ENCODE measurements at places on chromosomes 11 and 22. TPM values are rescaled to one million over a fixed set of nuclear protein-coding genes. Genes with fewer than 3 reads are reported as not detected.

DNA sequence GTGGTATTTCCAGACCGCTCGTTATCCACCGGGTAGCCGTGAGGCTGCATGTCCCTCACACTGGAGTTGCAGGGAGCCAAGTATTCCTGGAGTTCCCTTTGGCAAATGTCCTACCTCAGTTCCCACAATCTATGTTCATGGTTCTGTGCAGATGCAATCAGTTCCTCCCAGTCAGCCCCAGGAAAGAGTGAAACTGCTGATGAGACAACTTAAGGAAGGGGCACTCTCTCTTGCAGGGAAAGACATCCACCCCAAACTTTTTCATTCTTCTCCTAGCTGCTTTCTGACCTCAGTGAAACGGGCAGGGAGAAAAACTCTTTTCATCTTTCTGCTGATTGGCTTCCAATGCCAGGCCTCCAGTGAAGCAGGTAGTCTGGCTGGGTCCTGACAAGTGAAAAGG, 205.1 kb upstream of the TMEM45B start:
- H3K27ac ChIP-seq = no peak overlapping the region
- no peaks in the 10 kb centered on the region for H3K27me3 ChIP-seq
- no peaks in the 10 kb centered on the region for H3K4me1 ChIP-seq
- no peak overlapping the region for H3K4me3 ChIP-seq
- DNase-seq = no peak

GRCh38 chr11:16082095-16083055, 274.0 kb downstream of the SOX6 start:
- no peak overlapping the region for H3K27ac ChIP-seq
- no peak for DNase-seq
- H3K4me1 ChIP-seq = peaks cover 22% of the 10 kb centered on the region
- no peaks in the 10 kb centered on the region for H3K36me3 ChIP-seq
- H3K4me3 ChIP-seq = no peak overlapping the region
- no peaks in the 10 kb centered on the region for H3K27me3 ChIP-seq

- H3K4me1 ChIP-seq = no peaks in the 10 kb centered on the region
- H3K36me3 ChIP-seq = no peaks in the 10 kb centered on the region
- DNase-seq = no peak
- no peaks in the 10 kb centered on the region for H3K27me3 ChIP-seq
- H3K27ac ChIP-seq = no peak overlapping the region
- H3K4me3 ChIP-seq = no peak overlapping the region
Measured at GRCh38 chr11:22510010-22510409, 115.6 kb downstream of the FANCF start.

GRCh38 chr11:45333001-45333971, 47.1 kb upstream of the SYT13 start:
- peak overlapping the region; percentile 47 for H3K27ac ChIP-seq
- H3K27me3 ChIP-seq = no peaks in the 10 kb centered on the region
- H3K36me3 ChIP-seq = no peaks in the 10 kb centered on the region
- peak overlapping the region; percentile 0 for H3K4me3 ChIP-seq
- DNase-seq = no peak

DNA sequence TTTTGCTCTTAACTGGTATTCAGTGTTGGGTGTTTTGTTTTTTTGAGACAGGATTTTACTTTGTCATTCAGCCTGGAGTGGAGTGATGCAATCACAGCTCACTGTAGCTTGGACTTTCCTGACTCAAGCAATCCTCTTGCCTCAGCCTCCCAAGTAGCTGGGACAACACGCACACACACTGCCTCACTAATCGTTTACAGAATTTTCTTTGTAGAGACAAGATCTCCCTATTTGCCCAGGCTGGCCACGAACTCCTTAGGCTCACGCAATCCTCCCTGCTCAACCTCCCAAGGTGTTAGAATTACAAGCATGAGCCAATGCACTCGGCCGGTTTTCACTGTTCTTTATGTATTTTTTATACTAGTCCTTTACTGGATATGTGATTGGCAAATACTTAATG, 51.0 kb upstream of the IGLL5 start:
- peaks cover 8% of the 10 kb centered on the region for H3K27me3 ChIP-seq
- no peak for DNase-seq
- no peak overlapping the region for H3K27ac ChIP-seq
- no peak overlapping the region for H3K4me3 ChIP-seq
- no peaks in the 10 kb centered on the region for H3K36me3 ChIP-seq

GRCh38 chr11:115845872-115846271, 341.7 kb upstream of the CADM1 start:
- H3K36me3 ChIP-seq = no peaks in the 10 kb centered on the region
- DNase-seq = no peak
- no peak overlapping the region for H3K4me3 ChIP-seq
- no peaks in the 10 kb centered on the region for H3K27me3 ChIP-seq
- no peak overlapping the region for H3K27ac ChIP-seq
- H3K4me1 ChIP-seq = peaks cover 3% of the 10 kb centered on the region

GRCh38 chr22:22823131-22823810, 64.3 kb upstream of the IGLL5 start:
- H3K36me3 ChIP-seq = no peaks in the 10 kb centered on the region
- no peak overlapping the region for H3K27ac ChIP-seq
- no peaks in the 10 kb centered on the region for H3K27me3 ChIP-seq

DNA sequence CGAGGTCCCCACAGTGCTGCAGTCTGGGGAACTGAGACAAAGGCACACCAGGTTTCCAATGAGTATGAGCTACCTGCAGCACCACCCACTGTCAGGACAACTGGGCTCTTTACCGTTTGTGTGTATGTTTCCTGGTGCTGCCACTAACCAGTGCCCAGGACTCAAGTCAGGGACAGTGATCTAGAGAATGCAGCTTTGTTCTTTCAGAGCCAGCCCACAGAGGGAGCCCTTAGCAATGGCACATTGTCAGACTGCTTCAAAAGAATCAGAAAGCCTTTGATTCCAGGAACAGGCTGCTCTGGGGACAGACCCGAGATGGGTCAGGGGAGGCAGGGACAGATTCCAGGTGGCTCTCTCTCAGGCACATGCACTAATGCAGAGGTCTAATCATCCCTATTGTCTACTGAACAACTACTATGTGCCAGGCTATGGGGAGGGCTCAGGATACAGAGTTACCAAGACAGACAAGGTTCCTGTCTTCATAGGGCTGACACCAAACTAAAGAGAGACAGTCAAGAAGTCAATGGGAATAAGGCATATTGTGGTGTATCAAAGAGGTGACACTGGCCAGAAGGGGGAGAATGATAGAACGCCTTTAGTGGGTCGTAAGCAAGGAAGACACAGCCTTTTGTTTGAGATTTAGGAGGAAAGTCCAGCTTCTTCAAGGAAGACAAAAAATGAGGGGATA, 103.7 kb downstream of the VPREB1 start:
- H3K27me3 ChIP-seq = no peaks in the 10 kb centered on the region
- H3K4me3 ChIP-seq = no peak overlapping the region

- DNase-seq = no peak
- H3K4me3 ChIP-seq = no peak overlapping the region
- H3K27me3 ChIP-seq = peaks cover 18% of the 10 kb centered on the region
- H3K4me1 ChIP-seq = no peaks in the 10 kb centered on the region
Measured at GRCh38 chr22:50118129-50118528, 28.3 kb downstream of the MOV10L1 start.

GRCh38 chr22:20948989-20949388, 18.1 kb upstream of the AIFM3 start:
- H3K27me3 ChIP-seq = no peaks in the 10 kb centered on the region
- H3K4me1 ChIP-seq = peaks cover 39% of the 10 kb centered on the region
- no peak overlapping the region for H3K4me3 ChIP-seq
- no peak overlapping the region for H3K27ac ChIP-seq
- no peak for DNase-seq

- H3K4me1 ChIP-seq = no peaks in the 10 kb centered on the region
- H3K4me3 ChIP-seq = no peak overlapping the region
- no peak for DNase-seq
Measured at GRCh38 chr22:44438481-44439131, 59.4 kb downstream of the RTL6 start.

- no peak overlapping the region for H3K4me3 ChIP-seq
- H3K27ac ChIP-seq = no peak overlapping the region
- H3K4me1 ChIP-seq = peaks cover 12% of the 10 kb centered on the region
- H3K36me3 ChIP-seq = no peaks in the 10 kb centered on the region
Measured at GRCh38 chr22:20396639-20397038, 2.7 kb downstream of the ZNF74 start.

DNA sequence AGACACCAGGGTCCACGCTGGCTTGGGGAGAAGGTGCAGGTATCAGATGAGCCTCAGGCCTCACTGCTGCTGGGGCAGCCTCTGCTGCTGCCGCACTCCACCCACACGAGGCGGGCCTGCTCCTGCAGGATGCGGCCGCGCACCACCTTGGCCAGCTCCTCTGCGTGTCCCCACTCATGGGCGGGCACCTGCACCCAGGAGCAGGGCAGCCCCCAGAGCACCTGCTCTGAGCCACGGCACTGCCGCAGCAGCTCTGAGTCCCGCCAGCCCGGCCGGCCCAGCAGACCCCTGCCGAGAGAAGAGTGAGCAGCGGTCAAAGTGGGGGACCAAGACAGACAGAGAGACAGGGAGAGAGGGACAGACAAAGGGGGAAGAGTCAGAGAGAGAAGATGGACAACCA, 4.9 kb upstream of the MFNG start:
- no peak overlapping the region for H3K27ac ChIP-seq
- DNase-seq = no peak
- no peaks in the 10 kb centered on the region for H3K4me1 ChIP-seq

DNA sequence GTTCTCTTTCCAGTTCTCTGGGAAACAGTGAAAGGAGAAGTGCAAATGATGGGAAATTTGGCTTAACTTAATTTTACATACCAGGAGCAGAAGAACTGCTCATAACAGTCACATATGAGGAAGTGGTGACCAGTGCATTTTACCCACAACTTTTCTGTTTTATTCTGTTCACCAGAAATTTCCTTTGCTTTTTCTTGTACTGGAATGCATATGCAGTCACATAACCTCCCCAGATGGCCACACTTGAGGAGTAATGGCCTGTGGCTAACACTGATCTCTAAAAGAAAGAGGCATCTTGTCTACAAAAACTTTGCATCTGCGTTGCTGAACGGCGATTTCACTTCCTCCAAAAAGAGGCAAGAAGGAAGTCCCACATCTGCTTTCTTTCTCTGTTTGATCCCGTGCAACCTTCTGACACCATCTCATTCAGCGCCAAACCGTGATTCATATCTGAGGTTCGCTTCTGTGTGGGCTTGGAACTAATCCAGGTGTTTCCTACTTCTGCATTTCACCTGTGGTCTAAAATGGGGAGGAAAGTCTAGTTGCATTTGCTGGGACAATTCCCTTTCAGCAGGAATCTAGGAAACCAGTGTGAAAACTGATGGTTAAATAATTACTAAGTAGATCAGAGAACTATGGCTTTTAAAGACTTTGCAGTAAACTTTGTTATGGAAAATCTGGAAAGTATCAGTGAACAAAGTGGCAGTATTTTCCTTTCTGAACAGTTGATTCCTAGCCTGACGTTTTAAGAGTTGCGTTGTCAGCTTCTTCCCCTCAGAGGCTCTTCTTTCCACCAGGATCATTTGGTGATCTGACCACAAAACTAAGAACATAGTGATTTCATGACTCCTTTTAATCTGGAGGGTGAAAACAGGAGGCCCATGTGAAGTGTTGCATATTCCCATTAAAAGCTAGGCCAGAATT, 4.2 kb upstream of the MPEG1 start:
- peak; percentile 23 for DNase-seq
- no peak overlapping the region for H3K4me3 ChIP-seq
- H3K4me1 ChIP-seq = no peaks in the 10 kb centered on the region
- H3K36me3 ChIP-seq = no peaks in the 10 kb centered on the region
- H3K27ac ChIP-seq = peak overlapping the region; percentile 2

GRCh38 chr11:68773521-68774193, 22.3 kb upstream of the TESMIN start:
- no peaks in the 10 kb centered on the region for H3K4me1 ChIP-seq
- peaks cover 96% of the 10 kb centered on the region for H3K36me3 ChIP-seq
- no peak overlapping the region for H3K27ac ChIP-seq
- no peak for DNase-seq
- no peak overlapping the region for H3K4me3 ChIP-seq

- H3K4me1 ChIP-seq = peaks cover 52% of the 10 kb centered on the region
Measured at GRCh38 chr11:64185175-64185692, 737 bp upstream of the STIP1 start.

DNA sequence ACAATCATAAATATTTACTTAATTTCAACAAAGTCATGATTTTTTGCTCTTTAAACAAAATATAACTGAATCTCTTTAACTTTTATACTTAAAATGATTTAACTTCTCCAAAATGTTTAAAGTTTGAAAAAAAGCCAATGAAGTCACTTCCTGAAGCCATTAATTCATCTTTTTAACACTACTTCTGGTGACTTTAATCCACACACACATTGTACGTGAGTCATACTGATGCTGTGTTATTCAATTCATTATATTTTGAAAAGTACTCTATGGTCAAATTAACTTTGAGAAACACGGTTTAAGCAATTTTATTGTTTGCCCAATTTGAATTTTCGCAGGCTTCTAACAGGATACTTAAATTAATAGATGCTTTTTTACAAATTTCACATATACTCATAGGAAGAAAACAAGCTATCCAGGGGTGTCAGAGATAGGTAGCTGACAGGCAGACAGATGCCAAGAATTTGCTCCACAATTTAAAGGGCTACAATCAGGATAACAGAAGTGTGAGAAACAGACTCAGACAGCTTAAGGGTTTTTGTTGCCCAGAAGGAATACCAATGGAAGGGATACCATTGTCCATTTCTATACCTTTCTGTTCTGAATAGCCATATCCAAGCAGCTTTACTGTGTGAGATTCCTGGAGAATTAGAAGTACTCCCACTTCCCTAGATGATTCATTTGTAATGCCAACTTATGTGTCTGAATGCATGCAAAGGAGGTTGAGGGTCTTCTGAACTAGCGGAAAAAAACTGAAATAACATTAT, 118.4 kb downstream of the RBFOX2 start:
- peaks cover 59% of the 10 kb centered on the region for H3K4me1 ChIP-seq
- H3K36me3 ChIP-seq = no peaks in the 10 kb centered on the region
- peak overlapping the region; percentile 91 for H3K27ac ChIP-seq
- no peaks in the 10 kb centered on the region for H3K27me3 ChIP-seq
- no peak for DNase-seq

DNA sequence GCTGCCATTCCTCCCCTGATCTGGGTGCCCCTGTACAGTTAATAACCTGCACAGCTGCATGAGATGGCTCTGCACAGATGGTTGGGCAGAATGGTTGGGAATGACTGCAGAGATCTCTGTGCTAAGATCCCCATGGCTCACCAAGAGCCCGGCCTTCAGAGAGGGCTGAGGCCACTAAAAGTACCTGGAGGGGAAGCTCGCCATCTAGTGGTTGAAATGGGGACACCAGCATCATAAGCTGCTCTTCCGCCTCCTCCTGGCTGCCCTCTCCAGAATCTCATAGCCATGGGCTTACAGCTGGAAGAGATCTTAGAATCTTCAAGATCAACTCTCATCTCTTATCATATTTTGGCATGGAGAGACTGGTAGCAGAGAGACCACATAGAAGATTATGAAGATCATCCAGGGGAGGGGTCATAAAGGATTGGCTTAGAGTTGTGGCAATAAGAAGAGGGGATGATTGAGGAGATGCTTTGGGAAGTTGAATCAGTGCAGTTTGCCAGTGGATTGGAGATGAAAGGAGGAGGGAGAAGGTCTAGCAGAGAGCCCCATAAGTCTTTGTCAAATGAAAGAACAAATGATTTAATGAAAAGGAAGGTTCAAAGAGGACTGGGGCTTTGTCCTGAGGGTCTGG, 22.0 kb upstream of the TLCD5 start:
- H3K27me3 ChIP-seq = no peaks in the 10 kb centered on the region
- no peak overlapping the region for H3K4me3 ChIP-seq
- no peak overlapping the region for H3K27ac ChIP-seq
- H3K4me1 ChIP-seq = no peaks in the 10 kb centered on the region
- no peaks in the 10 kb centered on the region for H3K36me3 ChIP-seq
- DNase-seq = peak; percentile 15

DRAP1 gene
- total RNA-seq = 96.7 TPM

TPBGL gene
- total RNA-seq = not detected

PGA4 gene
- total RNA-seq = 1.6 TPM

SLC22A9 gene
- not detected for total RNA-seq

SYNGR1 gene
- total RNA-seq = 6.7 TPM

MPPED2 gene
- total RNA-seq = 0.78 TPM

SEC14L6 gene
- total RNA-seq = not detected

Data from gastrocnemius medialis (tissue), 4 donors.